ENCODE measurements at places on chromosomes 6 and 20.

DNA sequence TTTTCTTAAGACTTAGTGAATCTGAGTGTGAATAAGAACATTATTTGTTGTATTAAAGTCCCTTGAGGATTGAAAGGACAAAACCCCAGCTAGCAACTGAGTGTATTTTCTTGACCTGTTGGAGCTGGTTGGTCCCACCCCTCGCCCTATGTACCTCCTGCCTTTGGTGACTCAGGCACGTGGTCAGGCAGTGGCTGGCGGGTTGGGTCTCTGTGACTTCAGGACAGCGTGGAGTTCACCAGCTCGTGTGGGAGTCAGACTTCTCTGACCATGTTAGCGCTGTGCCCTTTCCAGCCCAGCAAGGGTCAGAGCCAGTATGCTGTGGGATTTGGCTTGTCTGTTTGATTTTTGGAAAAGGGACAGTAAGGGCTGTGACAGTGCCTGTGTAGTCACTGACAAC lies 93.7 kb downstream of the SSR1 start:
- DNase-seq = no peak

DNA sequence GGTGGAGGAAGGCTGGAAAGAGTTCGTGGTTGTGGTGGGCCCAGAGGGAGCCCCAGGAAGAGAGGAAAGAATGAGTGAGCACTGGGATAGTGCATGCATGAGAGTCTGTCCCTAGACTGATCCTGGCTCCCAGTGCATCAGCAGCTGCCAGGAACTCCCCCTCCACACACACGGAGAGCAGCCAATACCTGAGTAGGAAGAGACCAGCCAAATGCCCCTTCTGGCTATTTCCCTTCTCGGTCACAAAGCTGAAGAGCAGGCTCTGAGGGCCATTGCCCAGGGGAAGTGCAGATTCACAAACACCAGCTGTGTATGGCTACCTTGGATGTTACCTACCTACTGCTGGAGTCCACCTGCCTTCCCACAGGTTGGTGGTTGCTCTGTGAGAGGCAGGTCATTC lies 45.1 kb downstream of the GABRR2 start:
- DNase-seq = no peak

DNA sequence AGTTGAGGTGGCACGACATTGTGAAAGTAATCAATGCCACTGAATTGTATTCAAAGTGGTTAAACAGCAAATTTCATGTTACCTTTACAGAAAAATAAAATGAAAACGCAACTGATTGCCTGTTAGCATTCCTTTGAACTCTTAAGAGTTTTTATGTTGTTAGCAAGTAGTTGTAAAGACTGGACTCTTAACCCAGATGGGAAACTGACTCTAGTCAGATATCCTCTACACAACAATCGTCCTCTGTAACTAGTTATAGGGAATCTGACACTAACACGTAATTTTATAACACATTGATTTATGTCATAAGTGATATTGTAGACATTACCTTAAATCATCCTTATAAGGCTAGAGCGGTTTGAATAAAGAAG lies 3.0 kb upstream of the FBXO9 start:
- no peak for DNase-seq

DNA sequence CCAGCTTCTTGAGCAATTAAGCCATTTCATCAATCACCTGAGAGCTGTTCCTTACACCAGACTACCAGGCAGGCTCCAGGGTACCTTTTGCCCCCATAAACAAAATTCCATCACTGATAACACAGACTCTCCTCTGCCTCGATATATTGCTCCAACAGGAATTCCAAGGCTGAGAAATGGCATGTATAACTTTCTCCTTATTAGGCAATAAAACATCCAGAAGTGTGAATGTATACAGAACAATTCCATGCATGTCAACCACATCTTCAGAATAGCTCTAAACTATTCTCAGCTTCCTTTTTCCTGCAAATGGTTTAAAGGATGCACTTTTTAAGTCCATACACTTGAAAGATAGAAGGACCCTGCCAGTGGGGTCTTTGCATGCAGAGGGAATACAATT lies 73.8 kb downstream of the EDN3 start:
- DNase-seq = no peak

GRCh38 chr6:160400446-160400845 lies 52.3 kb downstream of the SLC22A3 start:
- no peak for DNase-seq

- no peak for DNase-seq
These were observed 262.3 kb upstream of the SOX4 start for GRCh38 chr6:21331235-21331634.

DNA sequence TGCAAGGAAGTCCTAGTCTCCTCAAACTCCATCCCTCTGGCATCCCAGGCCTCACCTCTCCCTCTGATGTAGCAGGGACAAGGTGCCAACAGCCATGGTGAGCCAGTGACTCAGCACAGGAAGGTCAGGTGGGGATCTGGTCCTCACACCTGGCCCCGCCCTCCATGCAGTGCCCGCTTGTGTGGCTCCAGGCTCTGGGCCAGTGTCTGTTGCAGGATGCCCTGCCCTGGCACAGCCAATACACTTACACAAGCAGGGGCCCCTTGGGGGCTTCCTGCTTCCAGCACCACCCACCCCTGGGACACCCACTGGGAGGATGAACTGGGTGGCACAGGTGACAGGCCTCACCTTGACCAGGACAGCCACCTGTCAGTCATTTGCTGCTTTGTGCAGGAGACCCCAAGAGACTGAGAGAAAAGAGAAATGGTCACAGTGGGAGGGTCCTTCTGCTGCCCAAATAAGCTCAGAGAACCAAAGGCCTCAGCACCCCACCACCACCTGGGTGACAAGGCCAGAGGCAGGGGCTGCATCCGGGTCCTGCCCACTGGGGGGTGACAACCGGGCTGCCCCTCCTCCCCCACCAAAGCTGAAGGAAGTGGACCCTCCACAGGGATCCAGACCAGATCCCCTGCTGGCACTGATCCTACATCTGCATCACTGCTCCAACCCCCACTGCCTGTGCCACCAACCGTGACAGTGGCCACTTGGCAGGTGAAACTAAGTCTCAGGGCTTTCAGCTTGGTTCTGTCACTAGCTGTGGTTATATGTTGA lies 658.8 kb upstream of the DEFB115 start:
- DNase-seq = no peak

DNA sequence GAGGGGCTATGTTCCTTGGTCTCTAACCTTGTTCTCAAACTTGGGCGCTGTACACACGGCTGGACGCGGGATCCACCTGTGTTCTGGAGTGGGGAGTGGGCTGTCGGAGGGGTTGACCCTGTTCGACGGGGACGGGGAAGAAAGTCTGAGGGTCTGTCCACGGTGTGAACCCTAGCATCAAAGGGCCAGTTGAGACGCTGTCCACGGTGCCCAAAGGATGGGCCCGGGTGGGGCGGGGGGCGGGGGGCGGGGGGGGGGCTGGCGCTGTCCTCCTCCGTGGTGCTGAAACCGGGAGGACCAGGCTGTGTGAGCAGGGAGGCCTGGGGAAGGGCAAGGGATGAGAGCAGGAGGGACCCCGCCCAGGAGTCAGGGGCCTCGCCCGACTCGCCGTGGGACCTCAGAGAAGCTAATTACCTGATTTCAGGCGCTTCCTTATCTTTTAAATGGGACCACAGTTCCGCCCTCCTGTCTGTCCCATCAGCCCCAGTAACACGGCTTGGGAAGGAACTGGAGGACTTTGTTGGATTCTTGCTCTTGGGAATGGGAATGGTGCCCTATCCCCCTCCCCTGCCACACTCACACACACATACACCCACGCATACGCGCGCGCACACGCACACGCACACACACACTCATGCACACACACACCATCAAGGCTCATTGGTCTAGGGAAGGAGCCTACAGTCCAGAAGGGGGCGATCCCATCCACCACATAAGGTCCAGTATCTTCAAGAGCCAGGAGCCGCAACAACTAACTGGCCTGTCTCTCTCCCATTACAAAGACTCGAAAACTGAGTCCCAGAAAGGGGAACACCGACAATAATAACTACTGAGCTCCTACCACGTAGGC lies 1.0 kb upstream of the VSTM2L start:
- no peak for DNase-seq

GRCh38 chr6:131288214-131288613 lies 152.9 kb downstream of the AKAP7 start:
- DNase-seq = no peak

- DNase-seq = no peak
These were observed at the start of gene BPIFB1 for GRCh38 chr20:33282991-33283555. Gene BPIFB1, plus strand, starts transcription at chr20:33283214. Its CDS starts 2,860 bp downstream, at chr20:33286074.

GRCh38 chr6:97423190-97423589 lies 140.2 kb upstream of the MMS22L start:
- no peak for DNase-seq

DNA sequence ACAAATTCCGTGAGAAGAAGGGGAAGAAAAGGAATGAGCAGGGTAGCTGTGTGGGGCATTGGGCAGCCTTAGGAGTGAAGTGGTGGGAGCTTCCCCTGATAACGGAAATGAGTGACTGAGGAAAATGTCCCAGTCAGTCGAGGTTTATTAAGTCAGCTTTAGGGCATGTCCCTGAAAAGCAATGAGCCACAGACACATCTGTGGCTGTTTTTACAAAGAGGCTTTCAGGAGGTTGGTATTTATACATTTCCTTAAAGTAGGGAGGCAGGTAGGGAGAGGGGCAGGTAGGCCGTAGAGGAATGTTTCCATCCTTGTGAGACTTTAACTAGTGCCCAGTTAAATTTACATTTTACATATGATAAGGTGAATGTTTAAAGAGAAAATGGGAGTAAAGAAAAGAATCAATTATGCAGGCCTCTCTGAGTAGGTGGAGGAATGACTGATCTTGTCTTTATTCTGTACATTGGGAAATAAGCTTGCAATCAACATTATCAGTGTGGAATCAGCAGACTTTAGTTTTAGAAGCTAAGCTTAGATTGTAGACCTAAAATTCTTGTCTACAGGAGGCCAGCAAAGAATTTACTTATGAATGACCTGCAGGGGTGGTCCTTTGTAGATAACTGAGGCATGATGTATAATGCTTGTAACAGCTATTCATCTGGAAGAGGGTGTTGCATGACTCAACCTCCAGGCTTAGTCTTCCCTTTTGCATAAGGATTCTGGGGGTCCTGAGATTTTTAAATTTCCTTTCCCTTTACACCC lies 18.5 kb downstream of the SLC22A2 start:
- no peak for DNase-seq

DNA sequence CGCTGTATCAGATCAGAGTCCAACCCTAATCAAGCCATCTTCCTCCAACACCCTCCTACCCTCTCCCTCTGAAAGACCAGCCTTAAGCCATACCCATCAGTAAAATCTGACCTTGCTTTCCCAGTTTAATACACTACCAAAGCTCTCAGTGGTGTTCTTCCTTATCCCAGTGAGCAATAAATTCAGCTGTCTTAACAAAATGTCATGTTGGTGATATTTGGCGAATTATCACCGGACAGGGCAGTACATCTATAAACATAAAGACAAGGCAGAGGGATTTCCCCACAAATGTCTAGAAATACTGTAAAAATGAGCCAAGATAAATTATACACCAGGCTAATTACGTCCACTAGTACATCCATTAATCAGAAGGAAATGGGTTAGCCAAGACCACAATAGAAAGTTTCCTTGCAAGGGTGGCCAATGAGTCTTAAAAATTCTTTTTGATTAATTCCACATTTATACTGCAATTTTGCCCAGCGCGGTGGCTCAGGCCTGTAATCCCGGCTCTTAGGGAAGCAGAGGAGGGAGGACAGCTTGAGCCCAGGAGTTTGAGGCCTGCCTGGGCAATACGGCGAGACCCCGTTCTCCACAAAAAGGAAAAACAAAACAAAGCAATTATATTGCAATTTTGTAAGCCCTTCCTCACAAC lies 905 bp downstream of the RARS2 start:
- DNase-seq = no peak

- DNase-seq = peak; percentile 61
These were observed 1.2 kb downstream of the TGIF2 start for GRCh38 chr20:36574366-36575135.

- no peak for DNase-seq
These were observed 29.7 kb downstream of the TAF8 start for GRCh38 chr6:42079941-42080464.

GRCh38 chr6:127564761-127565160 lies 12.2 kb upstream of the C6orf58 start:
- no peak for DNase-seq

DNA sequence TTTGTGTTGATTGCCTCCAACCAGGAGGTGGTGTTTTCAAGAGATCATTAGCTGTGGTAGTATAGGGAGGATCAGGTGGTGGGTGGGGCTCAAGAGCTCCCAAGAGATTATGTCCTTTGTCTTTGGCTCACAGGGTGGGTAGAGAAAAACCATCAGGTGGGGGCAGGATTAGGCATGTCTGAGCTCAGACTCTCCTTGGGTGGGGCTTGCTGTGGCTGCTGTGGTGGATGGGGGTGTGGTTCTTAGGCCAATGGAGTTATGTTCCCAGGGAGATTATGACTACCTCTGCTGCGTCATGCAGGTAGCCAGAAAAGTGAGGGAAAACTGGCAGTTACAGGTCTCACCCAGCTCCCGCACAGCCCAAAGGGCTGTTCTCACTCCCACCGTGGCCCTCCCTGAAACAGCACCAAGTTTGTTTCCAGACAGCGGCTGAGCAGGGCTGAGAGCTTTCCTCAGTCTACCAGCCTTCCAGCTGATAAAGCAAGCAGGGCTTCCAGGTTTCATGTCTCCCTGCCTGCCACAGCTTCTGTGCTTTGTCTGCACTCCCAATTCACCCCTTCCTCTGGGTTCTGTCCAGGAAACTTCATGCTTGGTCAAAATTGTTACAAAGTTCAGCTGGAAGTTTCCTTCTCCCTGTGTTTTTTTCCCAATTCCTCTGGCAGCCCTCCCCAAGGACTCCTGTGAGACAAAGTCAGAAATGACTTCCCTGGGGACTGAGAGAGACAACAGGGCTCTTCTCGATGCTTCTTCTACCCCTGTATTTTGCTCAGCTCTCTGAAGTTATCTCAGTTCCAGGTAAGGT lies 481.1 kb upstream of the MAN1A1 start:
- DNase-seq = no peak

All from stimulated activated CD4-positive, alpha-beta T cell treated with anti-CD3 and anti-CD28 coated beads, Interleukin-4, amount 100 ng/mL, for 1 hour (primary cell).